ENCODE measurements at places on chromosomes 13 and 19. TPM values are rescaled to one million over a fixed set of nuclear protein-coding genes. Genes with fewer than 3 reads are reported as not detected.

The FGF9 gene
- total RNA-seq, result 1.0 TPM

The ZNF699 gene
- 15.0 TPM for total RNA-seq

The SYT3 gene
- not detected for total RNA-seq

The RETN gene
- total RNA-seq, result not detected

The ZNF93 gene
- total RNA-seq, result 4.0 TPM

The NTN5 gene
- 2.3 TPM for total RNA-seq

The ZNF439 gene
- total RNA-seq, result 21.8 TPM

The FKRP gene
- 16.4 TPM for total RNA-seq

The RFC3 gene
- total RNA-seq, result 14.3 TPM

The CLEC17A gene
- total RNA-seq, result not detected

The C19orf73 gene
- total RNA-seq, result 7.8 TPM

The PLIN4 gene
- total RNA-seq, result 689 TPM

The PSG7 gene
- not detected for total RNA-seq

The HSPB6 gene
- 110 TPM for total RNA-seq

The KL gene
- 6.9 TPM for total RNA-seq

The GPX4 gene
- total RNA-seq, result 337 TPM

The LILRA5 gene
- 0.42 TPM for total RNA-seq

The PROZ gene
- total RNA-seq, result not detected

The PCDH17 gene
- total RNA-seq, result 4.6 TPM

The CABP5 gene
- not detected for total RNA-seq

The CDADC1 gene
- total RNA-seq, result 9.0 TPM

The BABAM1 gene
- 72.0 TPM for total RNA-seq

The ZNF700 gene
- 18.6 TPM for total RNA-seq

The ZNF135 gene
- 11.1 TPM for total RNA-seq

The PGLYRP2 gene
- total RNA-seq, result not detected

The GRIN2D gene
- total RNA-seq, result 0.42 TPM

The ARID3A gene
- total RNA-seq, result 15.3 TPM

The SLC1A5 gene
- 85.4 TPM for total RNA-seq

The RPS5 gene
- total RNA-seq, result 1,574 TPM

The SSC5D gene
- 6.5 TPM for total RNA-seq

The SYNGR4 gene
- not detected for total RNA-seq

The LAIR1 gene
- 16.3 TPM for total RNA-seq

All from tibial nerve (tissue), 4 donors.